ENCODE measurements at places on chromosomes 2 and 18.

GRCh38 chr2:222610746-222611145 is 45.1 kb downstream of the FARSB start:
- no peak for DNase-seq

DNA sequence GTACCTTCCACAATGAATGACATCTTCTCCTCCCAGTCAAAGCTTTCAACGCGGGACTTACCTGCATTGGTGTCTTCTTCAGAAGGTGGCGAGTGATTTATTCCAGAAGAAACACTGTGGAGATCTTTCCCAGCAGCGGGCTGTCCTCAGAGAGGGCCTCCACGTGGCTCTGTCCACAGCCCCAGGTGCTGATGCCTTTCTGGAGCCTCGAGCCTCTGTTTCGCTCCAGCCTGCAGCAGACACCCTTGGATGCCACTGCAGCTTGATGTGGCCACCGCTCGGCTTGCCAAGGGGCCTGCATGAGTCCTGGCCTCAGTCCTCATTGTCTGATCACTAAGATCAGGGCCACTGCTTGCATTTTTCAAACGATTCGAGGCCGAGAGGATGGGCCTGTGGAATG is 46.6 kb upstream of the GALR1 start:
- no peak for DNase-seq

GRCh38 chr2:18304849-18305248 is 255.6 kb downstream of the RDH14 start:
- DNase-seq, result no peak

DNA sequence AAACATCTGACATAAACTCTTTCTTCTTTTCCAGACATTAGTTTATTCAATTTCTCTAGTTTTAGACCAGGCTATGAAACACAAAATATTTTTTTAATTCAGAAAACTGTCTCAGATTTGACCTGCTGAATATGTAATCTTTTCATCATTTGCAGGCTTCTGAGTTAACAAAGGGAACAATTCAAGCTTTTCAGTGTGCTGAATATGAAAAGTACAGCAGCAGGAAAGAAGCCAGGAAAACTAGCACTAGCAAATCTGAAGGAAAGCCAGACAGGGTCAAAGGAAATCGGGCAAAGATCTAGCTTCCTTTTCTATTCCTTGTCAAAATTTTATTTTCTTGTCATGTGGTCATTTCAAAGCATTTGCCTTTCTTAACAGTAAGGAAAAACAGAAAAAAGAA is 35.3 kb downstream of the ACVR1C start:
- no peak for DNase-seq

GRCh38 chr2:165467921-165468320 is 1.6 kb upstream of the CSRNP3 start:
- DNase-seq, result no peak

DNA sequence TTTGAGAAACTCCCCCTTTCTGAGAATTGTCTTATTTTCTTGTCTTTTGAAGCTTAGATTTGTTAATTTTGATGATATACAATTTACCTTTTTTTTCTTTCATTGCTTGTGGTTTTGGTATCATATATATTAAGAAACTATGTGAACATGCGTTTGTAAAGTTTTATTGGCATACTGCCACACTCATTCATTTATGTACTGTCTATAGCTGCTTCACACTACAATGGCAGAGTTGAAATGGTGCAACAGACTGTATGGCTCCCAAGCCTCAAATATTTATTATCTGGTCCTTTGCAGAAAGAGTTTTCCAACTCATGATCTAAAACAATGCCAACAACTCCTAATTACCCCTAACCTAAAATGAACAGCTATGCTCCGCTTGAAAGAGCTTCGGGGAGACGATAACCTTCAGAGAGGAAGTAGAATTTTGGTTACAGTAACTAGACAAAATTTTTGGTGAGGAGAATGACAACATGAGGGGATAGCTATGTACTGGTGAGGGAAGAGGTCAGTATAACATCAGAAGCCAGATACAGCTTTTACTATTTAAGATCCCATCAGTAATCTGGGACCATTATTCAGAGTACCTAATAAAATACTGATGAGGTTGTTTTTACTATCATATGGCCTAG is 16.1 kb downstream of the PPP3R1 start:
- DNase-seq, result no peak

DNA sequence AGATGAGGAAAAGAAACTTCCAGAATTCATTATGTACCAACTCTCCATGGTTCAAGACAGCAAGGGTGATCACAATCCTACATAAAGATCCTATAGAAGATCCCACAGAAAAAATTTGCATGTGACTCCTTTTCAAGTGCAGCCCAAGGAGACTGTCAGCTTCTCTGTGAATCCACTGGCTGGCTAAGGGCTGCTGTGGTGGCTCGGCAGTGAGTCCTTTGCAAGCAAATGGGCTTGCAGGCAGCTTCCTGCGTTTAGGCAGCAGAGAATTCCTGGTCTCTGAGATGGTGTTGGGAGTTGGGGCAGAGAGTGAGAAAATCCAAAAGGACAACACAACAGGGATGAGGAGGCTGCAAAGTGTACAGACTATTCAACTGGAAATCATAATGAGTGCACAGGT is 43.4 kb downstream of the NABP1 start:
- no peak for DNase-seq

DNA sequence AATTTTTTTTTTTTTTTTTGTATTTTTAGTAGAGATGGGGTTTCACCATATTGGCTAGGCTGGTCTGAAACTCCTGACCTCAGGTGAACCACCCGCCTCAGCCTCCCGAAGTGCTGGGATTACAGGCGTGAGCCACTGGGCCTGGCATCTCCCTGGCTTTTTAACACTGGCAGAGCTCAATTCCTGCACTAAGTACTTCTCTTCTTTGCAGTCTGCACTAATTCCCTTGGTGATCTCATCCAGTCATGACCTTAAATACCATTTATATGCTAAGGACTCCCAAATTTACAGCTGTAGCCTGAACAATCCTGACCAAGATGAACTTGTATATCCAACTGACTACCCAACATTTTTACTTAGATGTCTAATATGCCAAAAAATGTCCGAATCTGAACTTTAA is 10.2 kb downstream of the PREPL start:
- no peak for DNase-seq

GRCh38 chr2:26591619-26592505 is 49.3 kb downstream of the CIB4 start:
- no peak for DNase-seq

DNA sequence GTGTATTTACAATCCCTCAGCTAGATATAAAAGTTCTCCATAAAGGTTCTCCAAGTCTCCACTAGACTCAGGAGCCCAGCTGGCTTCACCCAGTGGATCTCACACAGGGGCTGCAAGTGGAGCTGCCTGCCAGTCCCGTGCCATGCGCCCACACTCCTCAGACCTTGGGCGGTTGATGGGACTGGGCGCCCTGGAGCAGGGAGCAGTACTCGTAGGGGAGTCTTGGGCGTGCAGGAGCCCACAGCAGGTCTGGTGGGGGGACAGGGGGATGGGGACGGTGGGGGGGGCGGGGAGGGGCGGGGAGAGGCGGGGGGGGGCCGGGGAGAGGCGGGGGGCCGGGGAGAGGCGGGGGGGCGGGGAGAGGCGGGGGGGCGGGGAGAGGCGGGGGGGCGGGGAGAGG is 54.7 kb upstream of the RND3 start:
- DNase-seq, result no peak

DNA sequence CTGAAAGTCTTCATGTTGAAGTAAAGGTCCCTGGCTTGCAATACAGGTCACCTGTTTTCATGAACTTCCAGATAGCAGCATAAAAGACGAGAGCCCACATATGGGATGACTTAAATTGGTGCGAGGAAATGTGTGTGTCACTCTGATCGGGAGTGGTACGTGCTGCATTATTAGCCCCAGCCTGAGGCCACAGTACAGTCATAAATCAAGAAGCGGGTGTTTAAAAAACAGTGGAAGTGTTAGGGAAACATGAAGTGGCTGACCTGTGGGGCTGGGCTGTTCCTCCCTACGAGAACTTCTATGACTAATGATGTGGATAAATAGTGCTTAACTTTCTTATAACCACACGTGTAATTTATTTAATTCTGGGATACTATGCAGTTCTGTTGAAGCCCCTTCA is 24.4 kb downstream of the RDH14 start:
- DNase-seq, result no peak

GRCh38 chr2:146661473-146662096 is 1183.2 kb upstream of the ACVR2A start:
- no peak for DNase-seq

DNA sequence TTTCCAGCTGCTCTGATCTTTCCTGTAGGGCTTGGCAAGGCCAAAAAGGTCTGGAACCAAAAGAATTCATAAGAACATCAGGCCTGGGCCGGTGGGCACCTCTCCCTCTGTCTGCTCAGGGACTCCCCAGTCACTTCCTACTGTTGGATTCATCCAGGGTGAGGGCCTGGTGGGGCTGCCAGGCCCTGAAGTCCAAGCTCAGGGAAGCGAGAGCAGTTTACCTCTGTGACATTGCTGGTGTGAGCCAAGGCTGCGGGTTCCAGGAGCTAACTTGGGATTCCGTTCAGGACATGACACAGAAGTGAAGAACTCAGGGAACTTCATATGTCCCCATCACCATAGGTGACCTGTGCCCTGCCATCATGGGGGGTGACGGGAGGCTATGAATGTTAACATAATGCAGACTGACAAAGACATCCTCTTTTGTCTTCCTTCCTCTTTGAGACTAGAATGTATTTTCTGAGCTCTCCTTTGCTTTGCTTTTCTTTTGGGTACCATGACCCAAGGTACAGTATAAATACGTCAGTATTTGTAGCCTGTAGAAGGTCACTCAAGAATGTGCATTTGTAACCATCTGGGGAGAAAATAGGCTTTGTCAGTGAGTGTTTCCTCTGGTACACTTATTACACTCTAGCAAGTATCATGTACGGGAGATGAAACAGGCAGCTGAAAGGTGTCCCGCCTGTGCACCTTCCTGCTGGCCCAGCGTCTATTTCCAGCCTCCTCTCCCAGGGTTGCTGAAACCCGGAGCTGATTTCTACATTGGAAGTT is 130.5 kb upstream of the SLC1A4 start:
- no peak for DNase-seq

DNA sequence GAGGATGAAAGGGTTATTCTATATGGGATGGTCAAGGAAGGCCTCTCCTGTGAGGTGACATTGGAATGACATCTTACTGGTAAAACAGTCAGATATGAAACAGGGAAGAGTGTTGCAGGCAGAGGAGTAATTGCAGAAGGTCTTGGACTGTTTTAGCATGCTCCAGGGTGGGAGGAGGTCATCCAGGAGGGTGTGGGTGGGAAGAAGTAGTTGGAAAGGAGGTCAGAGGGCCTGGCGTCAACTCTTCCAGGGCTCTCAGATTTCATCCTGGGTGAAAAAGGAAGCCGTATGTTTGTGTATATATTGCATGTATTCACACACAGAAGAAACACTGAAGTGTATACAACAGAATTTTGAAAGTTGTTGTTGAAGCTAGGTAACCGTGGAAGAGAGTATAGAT is 48.2 kb downstream of the ATP9B start:
- no peak for DNase-seq

DNA sequence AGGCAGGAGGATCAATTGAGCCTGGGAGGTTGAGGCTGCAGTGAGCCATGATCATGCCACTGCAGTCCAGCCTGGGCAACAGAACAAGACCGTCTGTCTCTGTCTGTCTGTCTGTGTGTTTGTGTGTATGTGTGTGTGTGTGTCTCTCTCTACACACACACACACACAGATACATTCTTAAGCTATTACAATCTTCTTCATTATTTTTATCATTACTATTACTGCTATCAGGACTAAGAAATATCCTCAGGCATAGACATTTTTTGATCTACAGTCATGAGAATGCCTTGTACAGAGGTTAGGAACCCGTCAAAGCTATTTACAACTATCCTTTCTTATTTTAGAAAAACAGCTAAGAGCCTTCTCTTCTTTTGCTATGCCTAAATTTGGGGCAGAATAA is 207.4 kb downstream of the NEDD4L start:
- DNase-seq, result no peak

GRCh38 chr2:47196046-47196445 is 40.9 kb upstream of the STPG4 start:
- DNase-seq, result no peak

GRCh38 chr18:47206945-47207637 is 30.9 kb upstream of the IER3IP1 start:
- no peak for DNase-seq

DNA sequence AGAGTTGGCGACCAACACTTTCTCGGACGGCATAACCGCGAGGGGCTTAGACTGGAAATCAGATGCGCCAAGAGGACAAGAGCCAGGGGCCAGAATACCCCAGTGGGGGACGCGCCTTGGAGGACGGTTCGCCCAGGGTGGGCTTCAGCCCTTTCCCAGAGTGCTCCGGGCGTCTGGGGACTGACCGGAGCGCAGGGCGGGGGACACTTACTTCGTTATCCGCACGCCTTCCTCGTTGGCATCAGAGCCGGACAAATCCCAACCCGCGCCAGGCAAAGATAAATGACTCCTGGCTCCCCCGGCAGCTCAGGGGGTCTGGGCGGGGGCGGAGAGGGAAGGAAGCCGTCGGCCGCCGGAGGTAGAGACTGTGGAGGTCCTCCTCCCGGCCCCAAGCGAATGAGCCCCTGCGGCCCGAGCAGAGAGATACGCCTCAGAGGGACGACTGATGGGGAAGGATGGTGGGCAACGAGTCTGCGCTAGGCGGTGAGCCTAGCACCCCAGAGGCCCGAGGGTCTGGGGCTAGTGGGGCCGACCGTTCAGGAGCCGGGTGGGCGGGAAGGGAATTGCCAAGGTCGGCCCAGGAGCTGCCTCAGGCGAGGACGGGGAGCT is 4.7 kb upstream of the SATB2 start:
- DNase-seq, result no peak

- no peak for DNase-seq
Observed at GRCh38 chr2:20291106-20291564, 59.5 kb downstream of the PUM2 start.

DNA sequence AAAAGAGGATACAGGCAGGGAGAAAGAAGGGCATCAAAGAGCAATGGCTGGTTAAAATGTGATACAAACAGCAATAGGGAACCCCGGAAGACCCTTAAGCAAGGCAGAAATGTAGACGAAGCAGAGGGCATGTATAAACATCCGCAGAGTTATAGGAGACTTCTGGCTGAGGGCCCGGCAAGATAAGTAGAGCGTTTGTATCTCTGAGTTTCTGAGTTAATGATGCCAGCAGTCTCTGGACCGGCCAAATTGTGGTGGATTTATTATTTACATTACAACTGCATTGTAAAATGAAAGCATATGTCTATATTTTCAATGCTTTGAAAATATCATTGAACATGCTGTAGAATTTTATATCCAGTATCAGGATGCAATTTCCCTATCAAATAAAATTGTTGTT is 148.0 kb upstream of the KCTD1 start:
- no peak for DNase-seq

GRCh38 chr2:99971326-99971900 is 171.0 kb downstream of the AFF3 start:
- DNase-seq, result no peak

GRCh38 chr2:113965644-113966043 is 75.8 kb downstream of the ACTR3 start:
- peak; percentile 38 for DNase-seq

GRCh38 chr2:7083580-7084509 is 166.6 kb downstream of the RNF144A start:
- no peak for DNase-seq

DNA sequence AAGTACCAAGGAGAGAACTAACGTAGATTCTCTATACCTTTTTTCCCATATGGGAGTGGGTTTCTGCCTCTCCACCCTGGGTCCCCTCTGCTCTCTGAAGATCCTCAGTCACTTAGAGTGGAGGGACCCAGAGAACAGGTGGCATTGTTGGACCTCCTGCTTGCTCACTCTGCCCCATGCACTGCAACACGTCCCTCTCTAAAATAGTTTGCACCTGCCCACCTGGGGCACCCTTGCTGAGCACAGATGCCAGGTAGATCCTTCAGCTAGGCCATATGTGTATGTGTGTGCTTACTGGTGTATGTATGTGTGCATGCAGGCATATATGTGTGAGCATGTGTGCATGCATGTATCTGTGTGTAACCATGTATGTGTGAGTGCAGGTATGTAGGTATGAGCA is 2.2 kb downstream of the IL36RN start:
- no peak for DNase-seq
